Activated naive CD8-positive, alpha-beta T cell treated with anti-CD3 and anti-CD28 coated beads, Interleukin-2, amount 10 ng/mL, durations not matched to agents 7 days and 5 days (primary cell): ENCODE measurements at places on chromosomes 12 and 14. TPM values are rescaled to one million over a fixed set of nuclear protein-coding genes. Genes with fewer than 3 reads are reported as not detected.

Gene CCDC198
- not detected for total RNA-seq

- no peaks in the 10 kb centered on the region for H3K4me1 ChIP-seq
- no peak overlapping the region for H3K4me3 ChIP-seq
- H3K36me3 ChIP-seq, result no peaks in the 10 kb centered on the region
- H3K27me3 ChIP-seq, result no peaks in the 10 kb centered on the region
- DNase-seq, result no peak
- no peak overlapping the region for H3K27ac ChIP-seq
Observed at GRCh38 chr12:1350934-1351240, 243.5 kb downstream of the FBXL14 start.

DNA sequence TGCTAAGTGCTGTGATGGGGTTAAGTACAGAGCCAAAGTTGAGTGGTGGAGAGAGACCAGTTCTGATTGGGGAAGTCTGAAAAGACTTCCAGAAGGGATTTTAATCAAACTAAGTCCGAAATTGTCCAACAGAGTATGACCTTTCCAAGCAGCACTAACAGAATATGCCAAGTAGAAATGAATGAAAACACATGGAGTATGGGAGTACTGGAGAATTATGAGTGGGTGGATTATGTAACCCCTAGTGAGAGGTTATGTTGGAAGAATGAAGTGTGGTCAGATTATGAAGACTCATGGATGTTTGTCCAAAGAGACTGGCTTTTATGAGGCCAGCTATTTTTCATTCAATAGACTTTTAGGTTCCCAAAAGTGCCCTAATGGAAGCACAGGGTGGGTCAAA lies 94.0 kb upstream of the PLEKHA5 start:
- no peaks in the 10 kb centered on the region for H3K36me3 ChIP-seq
- peaks cover 4% of the 10 kb centered on the region for H3K27me3 ChIP-seq
- no peak overlapping the region for H3K4me3 ChIP-seq
- no peaks in the 10 kb centered on the region for H3K4me1 ChIP-seq

- no peaks in the 10 kb centered on the region for H3K27me3 ChIP-seq
- no peak for DNase-seq
- H3K4me3 ChIP-seq, result no peak overlapping the region
- no peaks in the 10 kb centered on the region for H3K4me1 ChIP-seq
- H3K36me3 ChIP-seq, result no peaks in the 10 kb centered on the region
Observed at GRCh38 chr14:39755269-39755878, 323.1 kb upstream of the FBXO33 start.

- H3K4me1 ChIP-seq, result no peaks in the 10 kb centered on the region
- no peak overlapping the region for H3K4me3 ChIP-seq
- no peak overlapping the region for H3K27ac ChIP-seq
- DNase-seq, result no peak
- H3K36me3 ChIP-seq, result no peaks in the 10 kb centered on the region
Observed at GRCh38 chr14:37585971-37586796, 8.9 kb downstream of the FOXA1 start.
